ENCODE measurements at places on chromosomes 7 and 10. TPM values are rescaled to one million over a fixed set of nuclear protein-coding genes. Genes with fewer than 3 reads are reported as not detected.

EPHA1 gene
- total RNA-seq, result 79.0 TPM

GBX1 gene
- not detected for total RNA-seq

LUC7L2 gene
- total RNA-seq, result 50.6 TPM

CCDC136 gene
- 0.76 TPM for total RNA-seq

CNPY1 gene
- not detected for total RNA-seq

TDRD1 gene
- total RNA-seq, result not detected

ADRB1 gene
- 0.04 TPM for total RNA-seq

TAS2R3 gene
- total RNA-seq, result 0.96 TPM

GTPBP10 gene
- total RNA-seq, result 18.8 TPM

VIPR2 gene
- 0.04 TPM for total RNA-seq

TIMM23 gene
- total RNA-seq, result 42.2 TPM

NXPH1 gene
- total RNA-seq, result not detected

FEZF1 gene
- total RNA-seq, result not detected

PRTFDC1 gene
- total RNA-seq, result 2.1 TPM

TPST1 gene
- total RNA-seq, result 7.5 TPM

GPC2 gene
- 0.20 TPM for total RNA-seq

GNG11 gene
- total RNA-seq, result 1.4 TPM

CEP41 gene
- 4.8 TPM for total RNA-seq

SDK1 gene
- total RNA-seq, result 1.0 TPM

SND1 gene
- 115 TPM for total RNA-seq

LMOD2 gene
- total RNA-seq, result not detected

HOXA10 gene
- total RNA-seq, result 1.1 TPM

CTBP2 gene
- total RNA-seq, result 46.7 TPM

HERPUD2 gene
- 15.7 TPM for total RNA-seq

C7orf33 gene
- total RNA-seq, result not detected

CDK14 gene
- total RNA-seq, result 1.1 TPM

GLI3 gene
- total RNA-seq, result 15.0 TPM

ZNF503 gene
- 18.8 TPM for total RNA-seq

MARVELD1 gene
- total RNA-seq, result 12.1 TPM

All from esophagus mucosa (tissue), 1 donor.